ENCODE measurements at places on chromosomes 3 and 15.

- DNase-seq: no peak
Measured at GRCh38 chr15:39455471-39455991, 125.3 kb upstream of the THBS1 start.

DNA sequence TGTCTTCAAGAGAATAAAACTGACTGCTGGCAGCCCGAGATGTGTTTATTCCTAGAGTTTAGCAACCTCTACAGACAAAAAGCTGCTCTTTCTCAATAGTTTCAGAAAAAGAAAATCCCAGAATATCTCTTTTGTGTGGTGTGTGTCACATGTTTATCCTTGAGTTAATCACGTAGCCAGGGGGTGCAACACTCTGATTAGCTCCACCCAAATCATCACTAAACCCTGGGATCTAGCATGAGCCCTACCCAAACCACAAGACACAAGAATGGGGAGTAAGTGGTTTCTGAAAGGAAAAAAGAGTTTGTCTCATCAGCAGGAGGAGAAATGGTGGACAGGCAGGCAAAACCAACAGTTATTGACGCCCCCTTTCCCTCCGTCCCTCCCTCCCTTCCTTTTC, 78.5 kb upstream of the AGBL1 start:
- no peak for DNase-seq

DNA sequence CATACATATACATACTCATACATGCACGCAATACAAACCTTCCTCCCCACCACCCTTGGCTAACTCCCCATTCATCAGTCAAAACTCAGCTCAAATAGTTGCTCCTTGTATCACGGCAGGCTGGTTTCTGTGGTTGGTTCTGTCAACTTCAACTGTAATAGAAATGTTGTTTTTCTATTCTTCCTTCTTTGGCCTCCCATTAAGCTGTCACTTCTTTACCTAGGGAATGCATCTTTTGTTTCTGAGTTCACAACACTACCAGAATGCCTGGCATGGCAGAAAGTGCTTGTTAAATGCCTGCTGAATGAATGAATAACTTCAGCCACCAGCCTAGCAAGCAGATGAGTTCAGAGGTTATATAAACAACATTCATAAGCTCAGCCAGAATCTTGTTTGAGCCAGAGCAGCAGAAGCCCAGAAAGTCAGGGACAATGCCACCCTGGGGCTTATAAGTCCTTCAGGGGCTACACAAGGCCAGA, 63.1 kb downstream of the B3GALNT1 start:
- no peak for DNase-seq

DNA sequence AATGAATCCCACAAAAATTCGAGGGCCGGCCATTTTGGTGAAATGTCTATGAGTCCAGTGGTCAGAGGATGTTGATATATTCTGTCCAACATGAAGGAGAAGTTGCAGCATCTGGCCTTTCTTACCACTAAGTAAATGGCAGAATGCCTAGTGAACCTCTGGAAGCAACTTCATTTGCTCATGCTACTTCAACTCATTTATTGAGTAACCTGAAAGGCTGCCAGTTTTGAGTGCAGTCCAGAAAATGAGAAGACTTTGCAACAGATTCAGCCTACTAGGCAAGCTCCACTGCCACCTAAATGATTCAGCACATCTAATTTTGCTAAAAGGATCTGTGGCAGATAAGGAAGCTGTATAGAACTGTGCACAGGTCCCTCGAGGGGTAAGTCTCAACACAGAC, 265.0 kb downstream of the OPA1 start:
- no peak for DNase-seq

DNA sequence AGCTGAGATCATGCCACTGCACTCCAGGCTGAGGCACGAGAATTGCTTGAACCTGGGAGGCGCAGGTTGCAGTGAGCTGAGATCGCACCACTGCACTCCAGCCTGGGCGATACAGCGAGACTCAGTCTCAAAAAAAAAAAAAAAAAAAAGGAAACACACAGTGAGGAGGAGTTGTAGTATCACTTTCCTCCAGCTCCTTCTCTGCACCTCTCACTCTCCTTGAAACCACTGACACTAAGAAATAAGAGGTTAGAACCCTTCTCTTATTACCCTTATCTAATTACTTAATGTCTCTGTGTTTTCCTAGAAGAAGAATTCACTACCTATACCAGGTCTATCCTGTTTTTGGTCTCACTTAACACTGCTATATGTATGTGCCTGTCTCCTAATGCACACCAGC, 31.7 kb downstream of the RAB27A start:
- DNase-seq: no peak

- DNase-seq: no peak
Measured at GRCh38 chr3:114033721-114034120, 22.6 kb downstream of the CCDC191 start.

GRCh38 chr3:50985893-50986292, 311.2 kb downstream of the DOCK3 start:
- DNase-seq: no peak

DNA sequence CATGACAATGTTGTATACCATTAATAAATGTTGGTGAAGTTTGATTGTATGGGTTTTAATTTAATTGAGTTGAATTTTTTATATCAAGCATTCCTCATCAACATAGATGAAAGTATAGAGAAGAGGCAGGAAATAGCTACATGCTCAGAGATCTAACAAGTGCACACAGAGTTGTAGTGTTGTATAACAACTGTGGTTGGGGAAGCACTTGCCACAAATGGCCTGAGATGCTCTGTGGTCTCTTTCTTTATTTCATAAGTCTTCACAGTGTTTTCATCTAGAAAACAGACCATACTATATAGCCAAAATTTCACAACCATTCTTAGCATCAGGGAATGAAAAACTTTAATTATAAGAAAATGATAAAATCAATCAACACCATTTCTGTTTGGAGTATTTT, 682.6 kb upstream of the NECTIN3 start:
- DNase-seq: no peak

DNA sequence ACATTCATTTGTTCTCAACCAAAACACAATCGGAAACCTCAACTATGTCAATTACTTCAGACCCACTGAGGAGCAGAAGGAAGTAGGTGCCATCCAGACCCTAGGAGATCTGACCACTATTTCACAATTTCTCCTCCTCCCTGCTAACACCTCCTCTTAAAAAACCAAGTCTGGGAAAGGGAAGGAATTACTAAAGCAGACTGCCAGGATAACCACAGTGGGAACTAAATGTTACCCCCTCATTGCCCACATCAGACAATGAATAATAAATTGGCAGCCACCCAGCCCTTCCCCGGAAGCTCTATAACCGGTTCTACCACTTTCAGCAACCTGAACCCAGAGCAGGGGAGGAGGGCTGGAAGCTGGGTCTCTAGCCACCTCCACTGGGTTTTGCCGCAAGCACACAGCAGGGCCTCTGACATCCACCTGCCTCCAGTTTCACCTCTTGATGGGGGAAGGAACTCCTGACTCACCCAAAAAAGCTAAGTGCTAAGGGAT, 17.6 kb downstream of the C15orf62 start:
- DNase-seq: peak; percentile 58

GRCh38 chr3:172647080-172647479, 63.8 kb downstream of the NCEH1 start:
- no peak for DNase-seq

- DNase-seq: no peak
Measured at GRCh38 chr15:33908406-33908805, 59.9 kb upstream of the CHRM5 start.

GRCh38 chr3:128555841-128556240, 62.8 kb upstream of the GATA2 start:
- DNase-seq: no peak

DNA sequence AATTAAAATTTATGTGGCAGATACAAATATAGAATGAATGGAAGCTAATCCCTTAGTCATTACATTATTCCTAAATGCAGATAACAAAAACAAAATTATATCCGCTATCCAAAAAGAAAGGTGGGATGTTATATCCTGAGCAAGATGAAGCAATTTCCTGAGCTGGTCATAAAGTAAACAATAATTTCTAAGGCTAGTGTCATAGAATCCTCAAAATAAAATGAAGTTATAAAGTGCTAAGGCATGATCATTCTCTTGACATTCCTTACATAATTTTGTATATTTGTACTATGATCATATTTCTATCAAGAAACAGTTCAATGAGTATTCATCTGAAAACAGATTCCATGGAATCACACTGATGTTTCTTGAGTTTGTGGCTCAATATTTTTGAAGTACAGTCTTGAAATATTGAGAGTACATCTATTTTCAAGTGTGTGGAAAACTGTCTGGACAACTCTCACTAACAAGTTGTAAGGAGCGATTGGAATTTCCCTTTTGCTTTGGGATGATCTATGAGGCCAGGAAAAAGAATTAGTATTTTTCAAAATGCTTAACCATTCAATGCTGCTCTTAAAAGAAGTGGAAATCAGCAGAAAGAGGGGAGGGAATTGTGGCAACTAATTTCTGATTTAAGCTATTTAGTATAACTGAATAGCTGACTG, 92.4 kb downstream of the ABI3BP start:
- DNase-seq: no peak

- no peak for DNase-seq
Measured at GRCh38 chr3:176362191-176362731, 835.0 kb downstream of the TBL1XR1 start.

DNA sequence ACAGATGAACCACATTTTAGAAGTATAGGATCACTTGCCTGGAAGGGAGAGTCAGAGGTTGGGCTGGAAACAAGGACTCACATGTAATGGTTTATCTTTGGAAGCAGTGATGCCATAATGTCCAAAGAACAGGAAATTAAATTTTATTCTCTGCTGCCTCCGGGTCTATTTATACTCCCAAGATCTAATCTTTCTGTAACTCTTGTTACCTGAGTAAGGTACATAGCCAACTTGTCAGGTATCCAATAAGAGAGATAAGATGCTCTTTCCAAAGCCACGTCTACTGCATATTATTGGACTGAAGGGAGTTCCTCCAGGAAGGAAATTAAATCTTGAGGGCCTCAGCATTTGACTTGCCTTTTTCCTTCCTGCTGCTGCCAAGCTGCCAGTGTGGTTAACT, 71.0 kb downstream of the CRYGS start:
- DNase-seq: no peak

Data from CD4-positive, alpha-beta T cell treated with Interleukin-4 for 4 hours (primary cell).